HFFc6 (cell line): ENCODE measurements at places on chromosomes 7 and 10.
A peak's percentile ranks its signal among the peaks of the same experiment; 100 is the strongest.

DNA sequence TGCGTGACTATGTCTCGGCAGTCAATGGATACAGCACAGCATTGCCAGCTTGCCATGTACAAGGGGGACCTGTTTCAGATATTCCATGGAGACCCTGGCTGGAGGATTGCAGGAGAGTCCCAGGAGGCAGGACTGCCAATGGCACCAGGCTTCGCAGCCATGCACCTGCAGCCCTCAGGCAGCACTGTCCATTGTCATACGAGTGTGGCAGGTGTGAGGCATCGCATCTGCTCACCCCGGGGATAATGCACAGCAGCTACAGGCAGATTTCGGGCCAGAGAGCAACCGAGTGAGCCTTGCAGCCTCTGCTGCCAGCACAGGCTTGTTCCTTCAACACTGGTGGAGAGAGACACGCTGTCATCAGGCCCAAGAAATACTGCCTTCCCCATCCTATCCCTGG is 415.1 kb downstream of the PAXIP1 start:
- H3K27ac ChIP-seq = no peak overlapping the region
- H3K36me3 ChIP-seq = peaks cover 11% of the 10 kb centered on the region
- H3K4me1 ChIP-seq = no peaks in the 10 kb centered on the region
- no peaks in the 10 kb centered on the region; the same call in 1 of the 2 replicates for H3K27me3 ChIP-seq
- DNase-seq = no peak

DNA sequence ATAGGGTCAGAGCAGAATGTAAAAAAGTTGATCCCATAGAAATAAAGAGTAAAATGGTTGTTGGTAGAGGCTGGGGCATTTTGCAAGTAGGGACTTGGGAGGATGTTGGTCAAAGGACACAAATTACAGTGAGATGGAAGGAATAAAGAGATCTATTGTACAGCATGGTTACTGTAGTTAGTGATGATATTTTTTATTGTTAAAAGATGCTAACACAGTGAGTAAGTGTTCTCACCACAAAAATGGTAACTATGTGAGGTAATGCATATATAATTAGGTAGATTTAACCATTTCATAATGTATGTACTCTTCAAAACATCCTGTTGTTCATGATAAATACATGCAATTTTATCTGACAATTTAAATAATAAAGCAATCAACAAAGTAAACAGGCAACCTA is 280.7 kb upstream of the MAGI2 start:
- H3K27ac ChIP-seq = peak overlapping the region; percentile 30; the same call in 1 of the 2 replicates
- no peak for DNase-seq
- H3K4me1 ChIP-seq = peaks cover 11% of the 10 kb centered on the region
- H3K4me3 ChIP-seq = no peak overlapping the region

GRCh38 chr7:135454060-135454459 is 55.8 kb downstream of the CNOT4 start:
- no peaks in the 10 kb centered on the region for H3K27me3 ChIP-seq
- peaks cover 8% of the 10 kb centered on the region; the same call in 1 of the 2 replicates for H3K4me1 ChIP-seq
- DNase-seq = no peak

DNA sequence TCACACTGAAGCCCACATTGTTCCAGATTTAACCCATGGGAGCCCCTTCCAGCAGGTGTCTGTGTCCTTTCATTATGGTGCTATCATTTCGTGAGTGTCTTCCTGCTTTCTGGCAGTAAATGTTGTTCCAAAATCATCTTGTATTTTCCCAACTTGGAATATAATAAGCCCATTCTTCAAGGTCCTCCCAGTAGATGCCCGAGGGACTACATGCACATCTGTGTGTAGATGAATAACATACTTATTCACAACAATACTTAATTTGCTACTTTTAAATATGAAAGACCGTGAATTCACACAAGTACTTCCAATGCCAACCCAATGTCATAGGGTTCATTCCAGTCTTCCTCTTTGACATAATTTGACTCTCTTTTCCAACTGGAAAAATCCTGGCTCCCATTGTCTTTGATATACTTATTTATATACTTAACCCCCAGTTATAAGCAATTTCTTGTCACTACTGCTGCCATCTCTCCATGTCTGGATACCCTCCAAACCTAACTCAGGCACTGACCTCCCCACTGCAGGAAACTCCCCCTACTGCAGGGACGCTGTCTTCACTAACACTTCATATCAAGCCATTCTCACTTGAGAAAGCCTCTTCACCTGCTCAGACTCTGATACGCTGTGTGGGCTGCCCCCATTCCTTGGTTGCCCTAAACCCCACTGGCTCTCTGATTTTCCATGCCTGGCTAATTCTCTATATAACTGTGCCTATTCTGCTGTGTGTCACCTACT is 1119.2 kb downstream of the CNTNAP2 start:
- no peaks in the 10 kb centered on the region for H3K36me3 ChIP-seq
- no peaks in the 10 kb centered on the region for H3K4me1 ChIP-seq
- no peak overlapping the region for H3K27ac ChIP-seq
- no peak for DNase-seq
- no peak overlapping the region for H3K4me3 ChIP-seq
- H3K27me3 ChIP-seq = no peaks in the 10 kb centered on the region

DNA sequence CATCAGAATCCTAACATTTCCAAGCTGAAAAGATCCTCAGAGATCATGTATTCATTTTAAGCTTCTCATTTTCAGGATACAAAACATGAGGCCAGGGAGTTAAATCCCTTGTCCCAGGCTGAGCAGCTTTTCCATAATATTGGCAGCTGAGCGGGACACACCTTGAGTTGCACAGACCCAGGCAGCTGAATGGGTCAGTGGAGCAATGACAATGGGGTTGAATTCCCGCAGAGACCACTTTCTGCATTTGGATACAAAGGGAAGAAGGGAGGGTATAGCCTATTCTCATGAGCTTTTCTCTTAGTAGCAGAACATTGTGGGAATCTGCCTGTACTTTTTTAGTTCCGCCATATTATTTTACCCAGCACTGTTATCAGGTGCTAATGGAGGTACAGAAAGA is 49.5 kb downstream of the PRR15 start:
- peak overlapping the region; percentile 52 for H3K4me3 ChIP-seq
- peaks cover 3% of the 10 kb centered on the region; the same call in 1 of the 2 replicates for H3K36me3 ChIP-seq
- peak overlapping the region; percentile 85 for H3K27ac ChIP-seq
- H3K27me3 ChIP-seq = no peaks in the 10 kb centered on the region

DNA sequence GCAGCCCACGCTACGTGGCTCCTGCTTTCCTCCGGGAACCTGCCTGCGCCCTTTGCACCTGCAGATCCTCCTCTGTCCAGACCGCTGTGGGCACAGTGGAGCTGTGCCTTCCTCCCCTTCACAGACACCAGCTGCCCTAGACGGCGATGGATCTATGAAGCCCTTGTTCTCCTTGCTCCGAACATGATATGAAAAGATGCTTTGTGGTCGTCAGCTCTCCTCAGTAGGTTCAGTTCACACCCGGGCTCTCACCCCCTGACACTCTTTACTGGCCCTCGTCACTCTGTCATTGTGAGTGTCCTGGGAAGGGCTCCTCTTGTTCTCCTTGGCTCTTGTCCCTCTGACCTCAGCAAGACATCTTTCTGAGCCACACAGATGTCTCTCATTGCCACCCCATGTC is 4.2 kb downstream of the ZNF488 start:
- no peak overlapping the region for H3K27ac ChIP-seq
- H3K4me3 ChIP-seq = no peak overlapping the region
- no peak for DNase-seq
- no peaks in the 10 kb centered on the region for H3K36me3 ChIP-seq
- H3K4me1 ChIP-seq = peaks cover 10% of the 10 kb centered on the region

DNA sequence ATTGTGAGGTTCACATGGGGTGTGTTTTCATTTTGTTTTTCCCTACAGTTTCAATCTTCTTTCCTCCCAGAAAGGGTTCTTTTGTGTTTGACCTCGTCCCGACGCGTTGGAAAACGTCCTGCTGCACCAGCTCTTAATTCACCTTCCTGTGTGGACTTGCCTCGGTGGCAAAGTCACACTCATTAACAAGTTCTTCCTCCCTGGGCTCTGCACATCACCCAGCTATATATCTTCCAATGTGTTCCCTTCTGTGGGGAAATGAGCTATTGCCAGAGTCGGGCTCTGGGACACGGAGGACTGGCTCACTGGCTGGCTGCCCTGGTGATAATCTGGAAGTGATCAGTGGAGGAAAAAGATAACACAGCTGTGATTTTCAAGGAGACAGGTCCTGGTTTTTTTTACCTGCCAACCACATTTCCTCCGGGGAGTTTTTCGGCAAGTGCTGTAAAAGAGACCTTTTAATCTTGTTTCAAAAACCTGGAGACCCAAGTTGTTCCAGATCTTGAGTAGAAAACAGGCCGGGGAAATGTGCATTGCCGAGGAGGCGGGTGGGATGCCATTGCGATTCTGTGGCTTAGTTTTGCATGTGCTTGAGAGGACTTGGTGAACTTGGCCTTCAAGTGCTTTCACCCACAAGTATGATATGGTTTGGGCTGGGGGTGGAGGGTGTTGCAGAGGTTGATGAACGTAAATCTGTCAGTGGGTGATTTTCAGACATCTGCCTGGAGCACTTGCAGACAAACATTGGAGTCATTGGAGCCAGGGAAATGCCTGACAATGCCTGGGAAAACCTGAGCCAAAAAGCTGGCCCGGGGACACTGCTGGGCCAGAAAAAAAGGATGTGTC is 96.5 kb upstream of the CREB5 start:
- H3K27me3 ChIP-seq = peaks cover 21% of the 10 kb centered on the region
- H3K27ac ChIP-seq = no peak overlapping the region
- DNase-seq = no peak
- no peaks in the 10 kb centered on the region for H3K36me3 ChIP-seq
- H3K4me3 ChIP-seq = no peak overlapping the region

GRCh38 chr7:88835147-88835728 is 39.7 kb upstream of the TEX47 start:
- H3K36me3 ChIP-seq = no peaks in the 10 kb centered on the region
- DNase-seq = no peak
- H3K4me3 ChIP-seq = no peak overlapping the region
- H3K4me1 ChIP-seq = no peaks in the 10 kb centered on the region

GRCh38 chr7:68245688-68246087 is 1249.1 kb downstream of the TYW1 start:
- H3K36me3 ChIP-seq = no peaks in the 10 kb centered on the region
- no peak for DNase-seq
- no peak overlapping the region for H3K4me3 ChIP-seq
- no peak overlapping the region for H3K27ac ChIP-seq

- no peaks in the 10 kb centered on the region for H3K36me3 ChIP-seq
- H3K27me3 ChIP-seq = peaks cover 22% of the 10 kb centered on the region
- DNase-seq = no peak
- H3K4me1 ChIP-seq = peaks cover 11% of the 10 kb centered on the region
- no peak overlapping the region for H3K27ac ChIP-seq
These were observed 17.8 kb downstream of the CDHR3 start for GRCh38 chr7:105980645-105981396.

DNA sequence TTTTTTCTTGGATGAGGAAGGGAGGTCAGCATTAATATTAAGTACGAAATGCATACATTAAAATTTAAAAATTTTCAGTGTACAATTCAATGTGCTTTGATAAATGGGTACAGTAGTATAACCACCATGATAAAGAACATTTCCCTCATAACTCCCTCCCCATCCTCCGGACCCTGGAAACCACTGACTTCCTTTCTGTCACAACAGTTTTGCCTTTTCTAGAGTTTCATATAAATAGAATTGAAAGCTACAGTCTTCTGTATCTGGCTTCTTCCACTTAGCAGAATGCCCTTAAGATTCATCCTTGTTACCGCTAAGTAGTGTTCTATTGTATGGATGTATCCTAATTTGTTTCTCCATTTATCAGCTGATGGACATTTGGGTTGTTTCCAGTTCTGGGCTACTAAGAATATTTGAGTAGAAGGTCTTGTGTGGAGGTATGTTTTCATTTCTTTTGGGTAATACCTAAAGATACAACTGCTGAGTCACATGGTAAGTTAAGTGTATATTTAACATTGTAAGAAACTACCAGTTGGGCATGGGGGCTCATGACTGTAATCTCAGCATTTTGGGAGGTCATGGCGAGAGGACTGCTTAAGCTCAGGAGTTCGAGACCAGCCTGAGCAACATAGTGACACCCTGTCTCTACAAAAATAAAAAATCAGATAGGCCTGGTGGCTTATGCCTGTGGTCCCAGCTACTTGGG is 30.8 kb downstream of the ABI1 start:
- no peak for DNase-seq
- no peak overlapping the region for H3K27ac ChIP-seq
- H3K36me3 ChIP-seq = peaks cover 7% of the 10 kb centered on the region
- H3K27me3 ChIP-seq = no peaks in the 10 kb centered on the region; the same call in 1 of the 2 replicates

DNA sequence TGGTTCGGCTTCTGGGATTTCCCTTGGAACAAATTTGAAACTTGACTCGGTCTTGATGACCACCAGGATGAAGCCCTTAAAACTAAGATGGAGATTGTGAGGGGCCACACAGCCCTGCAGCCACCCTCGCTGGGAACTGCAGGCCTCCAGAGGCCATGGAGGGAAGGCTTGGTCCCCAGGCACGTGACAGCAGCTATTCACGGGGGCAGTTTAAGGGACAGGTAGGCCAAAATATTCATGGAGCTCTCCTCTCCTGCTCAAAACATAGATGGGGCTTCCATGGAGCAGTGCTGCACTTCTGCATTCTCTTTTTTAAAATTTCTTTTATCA is 137.0 kb downstream of the ADCY1 start:
- H3K4me1 ChIP-seq = peaks cover 7% of the 10 kb centered on the region
- H3K36me3 ChIP-seq = no peaks in the 10 kb centered on the region
- no peak overlapping the region for H3K27ac ChIP-seq
- no peak overlapping the region for H3K4me3 ChIP-seq
- no peak for DNase-seq
- peaks cover 26% of the 10 kb centered on the region for H3K27me3 ChIP-seq

DNA sequence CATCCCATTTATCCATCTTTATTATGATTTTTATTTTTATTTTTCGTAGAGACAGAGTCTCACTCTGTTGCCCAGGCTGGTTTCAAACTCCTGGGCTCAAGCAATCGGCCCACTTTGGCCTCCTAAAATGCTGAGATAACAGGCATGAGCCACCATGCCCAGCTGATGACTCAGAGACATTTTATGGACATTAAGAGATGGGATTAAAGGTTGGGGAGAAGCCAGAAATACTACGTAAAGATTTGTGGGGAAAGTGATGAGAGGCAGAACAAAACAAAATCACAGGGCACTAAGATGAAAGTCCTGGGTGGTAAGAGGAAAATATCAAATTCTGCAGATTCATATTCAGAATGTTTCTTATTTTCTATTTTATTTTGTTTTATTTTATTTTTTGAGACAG is 7.6 kb downstream of the WNT8B start:
- H3K36me3 ChIP-seq = no peaks in the 10 kb centered on the region
- peaks cover 26% of the 10 kb centered on the region for H3K4me1 ChIP-seq
- H3K4me3 ChIP-seq = peak overlapping the region; percentile 44
- peaks cover 44% of the 10 kb centered on the region for H3K27me3 ChIP-seq
- no peak overlapping the region for H3K27ac ChIP-seq

GRCh38 chr10:64036321-64036930 is 515.2 kb downstream of the REEP3 start:
- no peak overlapping the region for H3K27ac ChIP-seq
- peaks cover 5% of the 10 kb centered on the region for H3K27me3 ChIP-seq
- no peaks in the 10 kb centered on the region for H3K4me1 ChIP-seq
- H3K4me3 ChIP-seq = no peak overlapping the region
- no peak for DNase-seq
